ENCODE measurements at places on chromosomes 12 and 14.
A peak's percentile ranks its signal among the peaks of the same experiment; 100 is the strongest.

- no peak for DNase-seq
Observed at GRCh38 chr12:51536159-51536558, 54.9 kb upstream of the SCN8A start.

DNA sequence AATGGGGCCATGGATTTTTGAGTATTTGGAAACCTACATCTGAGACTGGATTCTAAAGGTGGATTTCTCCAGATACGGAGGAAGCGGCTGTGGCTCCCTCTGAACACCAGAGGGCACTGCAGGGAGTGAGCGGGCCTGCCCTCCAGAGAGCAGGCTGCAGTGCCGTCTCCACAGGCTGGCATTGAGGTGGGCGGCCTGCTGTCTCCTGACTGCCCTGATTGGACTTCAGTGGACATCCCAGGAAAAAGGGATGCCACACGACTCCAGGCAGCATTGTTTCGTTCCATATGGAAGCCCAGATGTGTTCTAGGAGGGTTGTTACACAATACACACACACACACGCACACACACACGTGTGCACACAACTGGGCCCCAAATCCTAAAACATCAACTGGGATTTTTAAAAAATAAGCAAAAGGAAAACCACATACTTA, 20.9 kb upstream of the ANO2 start:
- DNase-seq, result no peak

DNA sequence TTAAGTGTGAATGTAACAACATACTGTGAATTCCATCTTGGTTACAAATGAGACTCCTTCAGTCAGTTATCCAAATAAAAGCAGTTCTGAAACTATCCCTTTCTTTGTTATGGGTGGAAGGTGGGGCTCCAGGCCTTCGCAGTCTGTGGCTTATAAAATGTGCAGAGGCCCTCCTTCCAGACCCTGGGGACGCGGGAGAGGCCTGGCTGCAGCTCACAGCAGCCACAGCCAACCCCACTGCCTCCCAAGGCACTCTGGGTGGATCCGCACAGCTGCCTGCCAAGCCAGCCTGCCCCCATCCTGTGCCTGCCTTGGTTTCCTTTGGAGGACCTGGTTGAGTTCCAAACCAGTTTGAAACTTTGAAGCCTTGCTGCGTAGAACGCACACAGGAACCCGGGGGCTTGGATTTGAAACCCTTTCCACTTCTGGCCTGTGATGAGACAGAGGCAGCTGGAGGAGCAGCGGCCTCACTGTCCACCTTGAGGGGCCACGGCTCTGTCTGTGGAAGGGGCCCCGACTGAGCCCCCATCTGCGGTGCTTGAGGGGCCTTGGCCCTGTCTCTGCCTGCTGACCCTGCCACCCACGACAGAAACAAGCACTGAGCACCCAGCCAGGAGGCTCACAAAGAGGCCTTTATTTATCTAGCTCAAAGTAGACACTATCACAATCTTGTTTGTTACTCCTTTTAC, 30.4 kb downstream of the CCNK start:
- DNase-seq, result no peak

GRCh38 chr12:12127304-12127703, 56.6 kb downstream of the BCL2L14 start:
- no peak for DNase-seq

- no peak for DNase-seq
Observed at GRCh38 chr12:45909041-45909713, 81.2 kb downstream of the SCAF11 start.

DNA sequence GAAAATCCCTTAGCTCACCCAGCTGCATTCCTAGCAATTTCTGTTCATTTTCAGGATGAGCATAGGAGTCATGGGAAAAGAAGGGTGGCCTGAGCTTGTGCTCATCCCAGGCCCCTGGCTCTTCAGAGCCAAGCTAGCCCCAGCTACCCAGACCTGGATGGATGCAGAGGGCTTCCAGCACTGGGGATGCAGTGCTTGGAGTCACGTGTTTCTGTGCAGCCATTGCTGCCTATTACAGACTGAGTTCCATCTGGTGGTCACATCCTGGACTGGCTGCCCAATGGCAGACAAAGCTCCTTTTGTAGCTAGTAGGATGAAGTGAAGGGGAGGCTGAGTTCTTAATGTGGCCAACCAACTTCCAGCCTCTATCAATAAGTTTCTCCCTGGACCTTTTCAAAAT, 54.2 kb upstream of the JDP2 start:
- no peak for DNase-seq

DNA sequence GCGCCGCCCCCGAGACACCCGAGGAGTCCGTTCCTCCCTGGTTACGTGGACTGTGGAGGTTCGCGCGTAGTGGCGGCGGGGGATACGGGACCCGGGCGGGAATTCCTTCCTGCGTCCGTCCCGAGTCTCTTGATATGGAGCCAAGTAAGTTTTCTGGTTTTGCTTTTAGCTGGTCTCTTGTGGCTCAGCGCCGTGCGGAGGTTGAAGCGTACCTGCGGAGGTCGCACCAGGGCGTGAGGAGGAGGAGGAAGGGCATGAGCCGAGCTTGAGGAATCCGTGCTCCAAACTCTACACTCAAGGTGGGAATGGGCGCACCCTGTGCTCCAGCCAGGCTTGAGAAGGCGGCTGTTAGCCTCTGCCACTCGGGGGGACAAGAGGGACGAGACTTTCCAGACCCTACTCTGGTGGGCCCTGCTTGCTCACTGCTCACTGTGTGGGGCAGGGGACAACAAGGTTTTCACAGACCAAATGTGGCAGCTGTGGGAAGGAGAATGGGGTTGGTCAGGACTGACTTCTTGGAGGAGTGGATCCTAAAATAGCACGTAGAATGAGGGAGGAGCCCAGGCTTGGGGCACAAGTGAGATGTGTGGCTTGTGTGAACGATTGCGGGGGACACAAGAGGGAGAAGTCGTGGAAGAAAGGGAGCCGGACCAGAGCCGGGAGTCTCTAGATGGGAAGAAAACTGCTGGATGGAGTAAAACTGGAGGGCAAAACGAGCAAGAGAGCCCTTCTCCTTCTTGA, 577 bp downstream of the ATG101 start:
- DNase-seq, result no peak

DNA sequence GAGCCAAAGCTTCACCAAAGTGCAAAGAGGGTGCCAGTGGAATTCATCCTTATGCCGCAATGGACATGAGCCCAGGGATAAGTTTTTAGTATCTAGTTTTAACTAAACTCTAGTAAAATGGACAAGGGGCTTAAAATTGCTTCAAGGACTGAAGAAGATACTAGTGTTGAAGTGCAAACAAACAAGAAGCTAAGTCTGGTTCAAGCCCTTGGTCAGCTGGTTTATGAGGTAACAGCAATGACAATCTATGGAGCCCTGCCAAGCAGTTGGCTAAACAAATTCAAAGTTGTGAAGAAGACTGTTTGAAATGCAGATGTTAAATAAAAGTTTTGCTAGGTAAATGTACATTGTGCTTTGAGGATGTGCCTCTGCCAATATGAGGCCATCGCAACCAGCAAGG, 209.4 kb downstream of the KTN1 start:
- no peak for DNase-seq

- no peak for DNase-seq
Observed at GRCh38 chr12:103851127-103851526, 10.1 kb upstream of the NT5DC3 start.

- no peak for DNase-seq
Observed at GRCh38 chr12:39426636-39427240, 16.2 kb downstream of the KIF21A start.

DNA sequence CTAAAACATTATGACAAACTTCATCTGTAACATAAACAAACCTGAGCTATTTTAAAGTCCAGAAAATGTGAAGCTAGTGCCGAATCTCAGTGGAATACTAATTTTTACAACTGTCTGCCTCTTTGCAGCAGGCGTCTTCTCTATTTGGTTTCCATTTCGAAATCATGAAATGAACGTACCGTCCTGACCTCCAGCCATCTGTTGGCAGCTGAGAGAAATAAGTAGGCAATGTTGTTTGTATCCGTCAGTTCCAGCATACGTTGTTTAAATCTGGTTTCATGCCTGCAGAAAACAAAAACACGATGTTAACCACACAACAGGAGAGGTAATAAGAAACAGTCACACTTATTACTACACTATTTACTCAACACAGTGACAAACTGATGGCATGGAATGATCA, 54.3 kb upstream of the KCNJ8 start:
- no peak for DNase-seq

GRCh38 chr12:124836759-124837158, 26.9 kb downstream of the SCARB1 start:
- no peak for DNase-seq

- DNase-seq, result no peak
Observed at GRCh38 chr14:30621354-30621939, 672 bp upstream of the SCFD1 start.

- DNase-seq, result no peak
Observed at GRCh38 chr12:25089738-25090137, 105.2 kb downstream of the DNAI7 start.

DNA sequence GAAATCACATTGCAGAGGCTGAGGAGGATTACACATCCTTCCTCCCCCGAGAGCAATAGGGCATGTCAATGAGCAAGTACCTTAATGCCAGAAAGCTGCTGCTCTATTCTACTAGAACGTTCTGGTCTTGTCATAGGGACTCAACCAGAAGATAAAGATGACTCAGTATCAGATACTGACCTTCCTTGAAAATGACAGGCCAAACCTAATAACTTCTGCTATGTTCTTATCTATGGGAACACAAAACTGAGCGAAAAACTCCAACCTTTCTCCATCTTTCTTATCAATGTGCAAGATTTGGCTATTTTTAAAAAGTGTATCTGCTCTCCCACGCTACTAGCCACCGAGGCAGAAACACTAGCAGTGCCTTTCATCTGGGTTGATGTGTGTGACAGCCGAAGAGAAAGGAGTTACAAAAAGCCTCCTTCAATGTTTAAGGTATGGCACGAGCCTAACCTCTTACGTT, 5.5 kb downstream of the CCDC92 start:
- DNase-seq, result no peak

- no peak for DNase-seq
Observed at GRCh38 chr12:62190689-62191490, 69.3 kb upstream of the USP15 start.

GRCh38 chr14:72498646-72499045, 395.3 kb downstream of the DPF3 start:
- DNase-seq, result no peak

DNA sequence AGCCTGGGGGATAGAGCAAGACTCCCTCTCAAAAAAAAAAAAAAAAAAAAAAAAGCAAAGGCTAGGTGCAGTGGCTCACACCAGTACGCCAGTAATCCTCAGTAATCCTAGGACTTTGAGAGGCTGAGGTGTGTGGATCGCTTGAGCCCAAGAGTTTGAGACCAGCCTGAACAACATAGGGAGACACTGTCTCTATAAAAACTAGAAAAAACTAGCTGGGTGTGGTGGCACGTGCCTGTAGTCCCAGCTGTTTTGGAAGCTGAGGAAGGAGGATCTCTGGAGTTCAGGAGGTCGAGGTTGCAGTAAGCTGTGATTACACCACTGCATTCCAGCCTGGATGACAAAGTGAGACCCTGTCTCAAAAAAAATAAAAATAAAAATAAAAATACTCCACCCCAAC, 8.9 kb upstream of the RBM25 start:
- DNase-seq, result no peak

- DNase-seq, result no peak
Observed at GRCh38 chr12:52537101-52537500, 15.8 kb downstream of the KRT71 start.

DNA sequence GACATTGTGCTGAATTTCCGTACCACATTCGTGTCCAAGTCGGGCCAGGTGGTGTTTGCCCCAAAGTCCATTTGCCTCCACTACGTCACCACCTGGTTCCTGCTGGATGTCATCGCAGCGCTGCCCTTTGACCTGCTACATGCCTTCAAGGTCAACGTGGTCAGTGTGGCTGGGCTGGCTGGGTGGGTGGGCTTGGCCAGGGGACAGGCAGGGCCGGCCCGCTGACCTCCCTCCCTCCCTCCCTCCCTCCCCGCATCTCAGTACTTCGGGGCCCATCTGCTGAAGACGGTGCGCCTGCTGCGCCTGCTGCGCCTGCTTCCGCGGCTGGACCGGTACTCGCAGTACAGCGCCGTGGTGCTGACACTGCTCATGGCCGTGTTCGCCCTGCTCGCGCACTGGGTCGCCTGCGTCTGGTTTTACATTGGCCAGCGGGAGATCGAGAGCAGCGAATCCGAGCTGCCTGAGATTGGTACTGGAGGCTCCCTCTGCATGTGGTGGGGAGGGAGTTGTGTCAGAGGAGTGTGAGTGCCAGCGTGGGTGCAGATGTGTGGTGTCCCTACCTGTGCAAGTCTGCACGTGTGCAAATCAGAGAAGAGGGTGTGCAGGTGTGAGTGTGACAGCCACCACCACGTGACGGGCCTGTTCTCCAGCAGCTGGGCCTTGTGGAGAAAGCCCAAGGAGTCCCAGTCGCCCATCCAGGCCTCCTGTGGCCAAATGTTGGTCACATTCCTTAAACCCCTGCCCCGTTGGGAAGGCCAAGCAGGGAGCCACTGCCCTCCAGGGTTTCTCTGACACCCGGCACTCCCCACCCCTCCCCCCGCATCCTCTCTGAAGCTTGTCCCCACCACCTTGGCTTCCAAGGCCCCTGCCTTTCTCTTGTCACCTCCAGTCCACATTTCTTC, 5.3 kb downstream of the KCNH3 start:
- no peak for DNase-seq

DNA sequence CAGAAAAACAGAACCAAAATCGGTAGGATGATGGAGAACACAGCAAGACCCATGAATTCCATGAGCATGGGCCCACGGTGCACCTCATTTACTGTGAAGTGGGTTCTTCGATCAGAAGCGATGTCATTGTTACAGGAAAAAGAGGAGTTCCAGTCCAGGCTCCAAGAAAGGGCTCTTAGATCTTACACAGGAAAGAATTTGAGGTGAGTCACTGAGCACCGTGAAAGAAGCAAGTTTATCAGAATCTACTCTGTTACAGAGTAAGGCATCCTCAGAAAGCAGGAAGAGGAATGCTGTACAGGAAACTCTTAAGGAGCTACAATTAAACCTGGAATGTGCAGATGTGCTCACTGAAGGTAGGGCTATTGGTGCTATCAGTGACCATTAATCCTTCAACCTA, 11.6 kb upstream of the CHFR start:
- DNase-seq, result peak; percentile 0

DNA sequence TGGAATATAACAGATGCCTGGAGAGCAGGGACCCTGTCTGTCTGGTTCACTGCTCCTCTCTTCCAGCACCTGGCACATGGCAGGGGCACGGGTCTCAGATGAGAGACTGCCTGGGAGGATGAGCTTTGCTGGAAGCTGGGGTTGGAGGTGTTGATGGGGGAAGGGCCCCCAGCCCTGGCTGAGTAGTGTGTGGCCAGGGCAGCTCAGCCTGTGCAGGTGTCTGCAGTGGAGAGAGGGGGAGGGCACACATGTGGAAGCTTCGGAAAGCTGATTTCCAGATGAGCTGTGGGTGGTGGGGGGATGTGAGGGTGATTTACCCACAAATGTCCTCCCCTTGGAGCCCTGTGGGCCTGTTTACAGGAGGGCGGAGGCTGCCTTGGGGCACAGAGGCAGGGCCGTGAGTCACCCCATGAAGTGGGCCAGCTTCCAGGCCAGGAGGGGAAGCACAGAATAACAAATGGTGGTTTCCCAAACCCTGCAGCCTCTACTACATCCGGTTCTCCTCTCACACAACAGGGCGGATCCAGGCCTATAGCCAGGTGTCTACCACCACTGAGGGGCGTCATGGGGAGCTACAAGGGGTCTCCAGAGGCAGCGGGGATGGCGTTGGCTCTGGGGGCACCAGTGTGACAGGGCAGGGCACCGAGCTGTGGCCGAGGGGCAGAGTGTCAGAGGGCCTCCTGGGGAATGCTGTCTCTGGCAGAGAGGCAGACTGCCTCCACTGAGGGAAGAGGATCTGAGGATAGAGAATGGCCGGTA, 11.0 kb downstream of the KRT7 start:
- peak; percentile 63 for DNase-seq
